Motor neuron (in vitro differentiated cells): ENCODE measurements at places on chromosomes 3 and 15.
A peak's percentile ranks its signal among the peaks of the same experiment; 100 is the strongest.

DNA sequence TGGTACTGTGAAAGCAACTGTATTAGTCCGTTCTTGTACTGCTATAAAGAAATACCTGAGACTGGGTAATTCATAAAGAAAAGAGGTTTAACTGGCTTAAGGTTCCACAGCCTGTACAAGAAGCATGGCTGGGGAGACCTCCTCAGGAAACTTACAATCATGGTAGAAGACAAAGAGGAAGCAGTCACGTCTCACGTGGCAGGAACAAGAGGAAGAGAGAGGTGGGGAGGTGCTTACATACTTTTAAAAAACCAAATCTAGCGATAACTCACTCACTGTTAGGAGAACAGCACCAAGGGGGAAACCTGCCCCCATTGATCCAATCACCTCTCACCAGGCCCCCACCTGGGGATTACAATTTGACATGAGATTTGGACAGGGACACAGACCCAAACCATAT is 48.9 kb downstream of the IQGAP1 start:
- ATAC-seq = no peak

DNA sequence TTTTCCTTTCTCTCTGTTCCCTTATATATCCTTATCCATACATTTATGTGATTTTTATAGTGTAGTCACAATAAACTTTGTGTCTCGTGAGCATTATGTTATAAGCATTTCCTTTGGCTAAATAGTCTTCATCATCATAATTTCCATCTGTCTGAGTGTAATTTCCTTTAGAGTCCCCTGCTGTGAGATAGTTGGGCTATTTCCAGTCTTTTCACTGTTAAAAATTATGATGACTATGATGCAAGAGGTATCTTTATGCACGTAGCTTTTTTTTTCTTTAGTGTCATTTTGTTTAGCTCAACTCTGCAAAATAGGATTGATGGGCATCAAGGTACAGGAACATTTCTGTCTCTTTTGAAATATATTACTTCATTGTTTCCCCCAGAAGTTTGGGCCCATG is 26.9 kb upstream of the CA12 start:
- no peak for ATAC-seq

DNA sequence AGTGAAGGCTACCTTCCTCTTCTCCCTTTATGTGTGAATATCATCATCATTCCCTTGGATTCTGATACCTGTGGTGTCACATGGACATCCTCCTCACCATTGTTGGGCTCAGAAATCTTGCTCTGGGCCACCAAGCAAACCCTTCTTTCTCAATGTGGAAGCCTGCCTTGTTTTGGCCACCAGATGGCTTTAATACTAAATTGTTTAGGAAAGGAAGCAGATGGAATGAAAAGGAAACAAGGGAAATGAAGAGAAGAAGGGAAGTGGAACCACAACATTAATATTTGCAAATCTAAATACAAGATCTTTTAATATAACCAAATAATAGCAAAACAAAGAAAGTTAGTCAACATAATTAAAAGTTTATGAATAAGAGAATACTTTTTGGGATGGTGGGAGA is 14.0 kb downstream of the FAM227B start:
- ATAC-seq = no peak

GRCh38 chr15:91073768-91074167 is 26.3 kb upstream of the SV2B start:
- ATAC-seq = no peak

DNA sequence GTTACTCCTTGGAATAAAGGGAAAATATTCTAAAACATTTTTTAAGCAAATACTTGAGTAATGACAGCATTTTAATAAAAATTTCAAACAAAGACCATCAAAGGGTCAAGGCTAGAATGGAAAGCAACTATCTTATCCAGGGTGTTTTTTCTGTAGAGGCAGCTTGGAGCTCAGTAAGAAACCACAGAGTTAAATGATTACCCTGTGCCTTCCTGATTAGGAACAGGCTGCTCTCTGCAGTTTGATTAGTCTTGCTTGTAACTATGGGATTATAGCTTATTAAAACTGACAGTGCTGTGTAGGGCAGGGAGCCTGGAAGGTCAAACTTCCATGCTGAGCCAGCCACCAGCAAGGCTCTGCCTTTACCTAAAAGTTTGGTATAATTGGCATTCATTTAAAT is 33.1 kb downstream of the QTRT2 start:
- ATAC-seq = no peak

GRCh38 chr3:170049146-170050000 is 11.6 kb downstream of the GPR160 start:
- ATAC-seq = no peak

DNA sequence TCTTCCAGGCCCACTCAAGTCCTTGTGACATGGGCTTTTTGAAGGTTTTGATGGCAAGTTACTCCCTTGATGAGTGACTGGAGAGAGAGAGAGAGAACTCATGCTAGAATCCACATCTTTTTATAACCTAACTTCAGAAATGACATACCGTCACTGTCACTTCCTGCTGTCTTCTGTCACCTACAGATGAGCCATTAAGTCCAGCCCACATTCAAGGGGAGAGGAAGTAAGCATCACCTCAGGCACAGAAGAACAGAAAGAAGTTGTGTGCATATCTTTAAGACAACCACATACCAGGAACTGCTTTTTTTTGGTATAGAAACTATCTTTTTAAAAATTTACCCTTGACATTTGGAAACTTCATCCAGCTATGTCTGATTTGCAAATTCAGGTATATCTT is 16.6 kb upstream of the TXNRD3 start:
- ATAC-seq = no peak

- no peak for ATAC-seq
Measured at GRCh38 chr15:23370578-23370977, 16.0 kb downstream of the GOLGA8S start.

- ATAC-seq = peak; percentile 64
Measured at GRCh38 chr3:14859880-14860279, 41.1 kb downstream of the FGD5 start.

DNA sequence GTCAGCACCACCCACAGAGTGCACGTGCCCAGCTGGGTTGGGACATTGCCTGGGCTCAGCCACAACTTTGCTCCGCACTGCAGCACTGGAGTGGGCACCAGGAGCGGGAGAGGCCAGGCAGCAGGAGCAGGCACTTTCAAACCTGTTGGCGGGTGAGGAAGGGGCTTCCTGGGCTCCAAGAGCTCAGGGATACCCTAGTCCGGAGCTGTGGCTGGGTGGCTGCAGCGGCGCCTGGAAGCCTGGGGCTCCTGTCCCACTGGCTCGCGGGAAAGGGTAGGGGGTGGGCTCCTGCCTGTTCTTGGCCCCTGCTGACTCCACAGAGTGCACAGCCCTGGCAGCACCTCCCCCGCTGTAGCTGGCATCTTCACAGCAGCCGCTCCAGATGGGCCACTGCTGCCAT is 417.6 kb upstream of the RGMA start:
- ATAC-seq = no peak
